ENCODE measurements at places on chromosomes 12 and 14. TPM values are rescaled to one million over a fixed set of nuclear protein-coding genes. Genes with fewer than 3 reads are reported as not detected.

DNA sequence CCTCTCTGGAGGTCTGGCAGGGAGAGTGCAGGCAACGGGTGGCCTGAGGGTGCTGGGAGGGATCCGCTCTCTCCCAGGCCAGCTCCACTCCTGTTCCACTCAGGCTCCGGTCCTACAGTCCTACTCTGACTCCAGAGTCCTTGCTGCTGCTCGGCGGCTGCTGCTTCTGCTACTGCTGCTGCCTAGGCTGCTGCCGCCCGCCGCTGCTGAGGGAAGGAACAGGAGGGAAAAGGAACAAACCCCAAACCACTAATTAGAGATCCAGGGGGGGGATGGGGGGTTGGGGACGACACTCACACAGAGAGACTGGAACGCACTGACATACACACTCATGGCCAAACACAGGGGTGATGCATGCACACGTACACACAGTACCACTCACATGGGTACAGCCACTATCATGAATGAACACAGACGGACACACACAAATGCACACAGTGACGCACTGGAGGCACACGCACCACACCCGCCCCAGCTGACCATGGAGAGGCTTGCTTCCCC lies at the start of gene SP7:
SP7 (minus strand) TSS at position 174 of the 501 bp plus-strand sequence. CDS start 708 bp downstream, outside the sequence.
- H3K4me1 ChIP-seq, result no peaks in the 10 kb centered on the region
- no peaks in the 10 kb centered on the region for H3K36me3 ChIP-seq
- DNase-seq, result no peak

Gene TAS2R43
- 0.49 TPM for total RNA-seq

DNA sequence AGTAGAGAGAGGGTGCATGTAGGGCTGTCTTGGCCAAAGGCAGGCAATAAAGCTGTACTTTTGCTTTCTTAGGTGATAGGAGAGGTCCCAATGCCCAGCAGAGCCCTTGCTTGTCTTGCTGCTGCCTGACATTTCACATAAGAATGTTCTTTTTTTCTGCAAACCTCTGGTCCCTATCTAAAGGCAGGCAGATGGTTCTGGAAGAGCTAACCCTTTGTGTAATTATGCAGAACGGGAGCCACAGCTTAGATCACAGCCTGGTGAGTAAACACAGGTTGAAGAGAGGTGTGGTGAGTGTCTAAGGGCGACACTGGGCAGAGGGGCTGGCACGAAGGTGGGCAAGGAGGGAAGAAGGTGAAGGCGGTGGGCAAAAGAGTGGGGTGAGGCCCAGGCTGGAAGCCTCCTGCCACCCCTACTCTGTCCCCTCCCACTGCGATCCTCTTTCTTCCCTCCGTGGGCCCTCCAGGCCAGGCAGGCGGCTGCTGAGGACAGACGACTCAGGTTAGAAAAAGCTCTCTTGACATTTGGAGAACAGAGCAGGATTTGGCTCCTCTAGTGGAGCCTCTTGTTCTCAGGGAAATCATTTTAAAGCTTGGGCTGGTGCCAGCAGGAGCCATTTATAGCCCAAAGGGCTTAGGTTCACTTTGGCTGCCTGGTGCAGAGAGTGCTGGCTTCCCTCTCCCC lies 42.8 kb downstream of the PRMT8 start:
- H3K27ac ChIP-seq, result no peak overlapping the region
- H3K4me1 ChIP-seq, result no peaks in the 10 kb centered on the region
- no peak overlapping the region for H3K4me3 ChIP-seq
- H3K36me3 ChIP-seq, result no peaks in the 10 kb centered on the region

GRCh38 chr14:59131938-59132795 lies 56.3 kb upstream of the DAAM1 start:
- H3K4me1 ChIP-seq, result no peaks in the 10 kb centered on the region
- no peaks in the 10 kb centered on the region for H3K27me3 ChIP-seq
- no peak for DNase-seq

- no peak overlapping the region for H3K4me3 ChIP-seq
- DNase-seq, result no peak
- no peaks in the 10 kb centered on the region for H3K36me3 ChIP-seq
- H3K27me3 ChIP-seq, result no peaks in the 10 kb centered on the region
- no peaks in the 10 kb centered on the region for H3K4me1 ChIP-seq
Observed at GRCh38 chr14:101175731-101176534, 272.4 kb upstream of the RTL1 start.

GRCh38 chr14:60184905-60185555 lies 19.8 kb upstream of the DHRS7 start:
- no peak for DNase-seq
- no peak overlapping the region for H3K4me3 ChIP-seq
- H3K27me3 ChIP-seq, result no peaks in the 10 kb centered on the region
- H3K36me3 ChIP-seq, result no peaks in the 10 kb centered on the region
